Stimulated activated CD4-positive, alpha-beta T cell treated with anti-CD3 and anti-CD28 coated beads, Interleukin-15, amount 100 ng/mL, for 1 hour (primary cell): ENCODE measurements at places on chromosomes 16 and 17.

DNA sequence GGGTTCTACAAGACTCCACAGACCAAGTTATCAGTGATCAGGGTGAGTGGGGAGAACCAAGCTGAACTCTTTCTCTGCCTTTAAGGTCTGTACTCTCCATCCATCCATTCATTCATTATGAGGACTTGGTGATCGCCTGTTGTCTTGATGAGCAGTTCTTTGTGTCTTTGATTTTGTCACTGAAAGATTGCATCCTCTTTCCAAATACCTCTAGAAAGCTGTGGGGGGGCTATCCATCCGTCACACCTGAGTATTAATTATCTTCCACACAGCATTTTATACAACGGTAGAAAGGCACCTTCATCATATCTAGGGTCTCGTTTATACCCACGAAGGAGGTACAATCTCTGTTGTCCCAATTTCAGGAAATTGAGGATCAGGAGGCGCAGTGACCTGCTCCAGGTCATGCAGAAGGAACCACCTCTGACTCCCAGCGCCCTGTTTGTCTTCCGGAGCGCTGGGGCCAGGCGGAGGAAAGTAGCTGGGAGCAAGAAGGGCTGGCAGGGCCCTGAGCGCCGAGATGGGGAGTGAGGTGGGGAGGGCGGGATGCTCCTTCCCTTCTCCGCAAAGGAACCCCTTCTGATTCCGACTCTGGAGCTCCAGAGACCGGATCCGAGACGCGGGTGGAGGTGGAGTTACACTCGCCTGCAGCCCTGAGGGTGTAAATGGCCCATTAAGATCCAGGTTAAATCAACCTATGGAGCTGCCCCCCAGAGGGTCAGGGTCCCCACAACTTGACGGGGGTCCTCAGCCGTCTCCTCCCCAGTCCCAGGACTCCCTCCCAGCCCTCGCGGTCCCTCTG lies 605 bp upstream of the ABAT start:
- DNase-seq, result no peak

DNA sequence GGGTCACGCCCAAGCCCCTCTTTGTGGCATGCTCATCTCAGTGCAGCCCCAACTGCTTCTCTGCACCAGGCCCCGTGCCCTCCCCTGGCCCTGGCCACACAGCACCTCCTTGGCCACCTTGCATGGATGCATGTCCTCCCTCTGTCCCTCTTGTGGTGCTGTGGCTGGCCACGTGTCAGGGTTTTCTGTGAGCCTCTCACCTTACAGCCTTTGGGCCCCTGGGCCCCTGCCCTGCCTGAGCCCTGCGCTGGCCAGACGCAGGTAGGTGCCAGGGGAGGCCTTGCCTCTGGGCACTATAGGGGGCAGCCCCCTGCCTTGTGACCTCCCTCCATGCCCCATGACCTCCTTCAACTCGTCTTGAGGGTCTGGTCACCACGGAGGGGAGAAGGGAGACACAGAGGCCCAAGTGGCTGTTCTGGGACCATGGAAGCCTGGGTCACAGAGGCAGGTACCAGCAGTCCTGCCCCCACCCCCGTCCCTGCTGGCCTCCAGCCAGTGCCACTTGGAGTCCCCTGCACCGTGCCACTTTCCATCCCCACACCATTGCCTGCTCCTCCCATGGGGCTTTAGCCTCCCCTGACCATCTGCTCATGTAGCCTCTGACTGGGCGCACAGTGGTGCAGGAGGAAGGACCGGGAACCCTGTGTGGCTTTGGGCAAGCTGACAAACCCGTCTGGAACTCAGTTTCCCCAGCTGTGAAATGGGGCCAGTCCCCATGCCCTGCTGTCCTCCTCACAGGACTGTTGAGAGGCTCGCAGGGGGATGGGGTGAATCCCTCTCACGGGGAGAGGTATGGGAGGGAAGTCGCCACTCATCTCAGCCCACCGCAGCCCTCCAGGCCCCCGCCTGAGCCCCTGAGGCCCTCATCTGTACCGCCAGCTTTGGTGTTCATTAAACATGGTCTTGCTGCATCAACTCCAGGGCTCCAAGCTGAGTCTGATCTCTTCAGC lies 11.5 kb upstream of the ATP6V0C start:
- DNase-seq, result no peak

GRCh38 chr17:82689077-82689476 lies 9.4 kb downstream of the RAB40B start:
- no peak for DNase-seq

- DNase-seq, result no peak
Measured at GRCh38 chr16:23949630-23950290, 114.0 kb downstream of the PRKCB start.

DNA sequence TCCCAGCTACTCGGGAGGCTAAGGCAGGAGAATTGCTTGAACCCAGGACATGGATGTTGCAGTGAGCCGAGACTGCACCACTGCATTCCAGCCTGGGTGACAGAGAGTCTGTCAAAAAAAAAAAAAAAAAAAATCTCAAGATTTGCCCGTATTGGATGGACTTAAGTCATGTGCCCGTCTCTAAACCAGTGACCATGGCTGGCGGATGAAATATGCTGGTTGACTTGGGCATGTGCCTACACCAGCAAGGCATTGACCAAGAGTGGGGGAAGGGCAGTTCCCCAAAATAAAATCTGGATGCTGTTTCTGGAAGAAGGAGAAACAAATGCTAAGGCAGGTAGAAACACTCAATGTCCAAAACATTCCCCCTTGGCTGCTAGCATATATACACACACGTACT lies 21.5 kb upstream of the COL1A1 start:
- DNase-seq, result no peak

- no peak for DNase-seq
Measured at GRCh38 chr17:20059728-20060188, 50.6 kb downstream of the SPECC1 start.

DNA sequence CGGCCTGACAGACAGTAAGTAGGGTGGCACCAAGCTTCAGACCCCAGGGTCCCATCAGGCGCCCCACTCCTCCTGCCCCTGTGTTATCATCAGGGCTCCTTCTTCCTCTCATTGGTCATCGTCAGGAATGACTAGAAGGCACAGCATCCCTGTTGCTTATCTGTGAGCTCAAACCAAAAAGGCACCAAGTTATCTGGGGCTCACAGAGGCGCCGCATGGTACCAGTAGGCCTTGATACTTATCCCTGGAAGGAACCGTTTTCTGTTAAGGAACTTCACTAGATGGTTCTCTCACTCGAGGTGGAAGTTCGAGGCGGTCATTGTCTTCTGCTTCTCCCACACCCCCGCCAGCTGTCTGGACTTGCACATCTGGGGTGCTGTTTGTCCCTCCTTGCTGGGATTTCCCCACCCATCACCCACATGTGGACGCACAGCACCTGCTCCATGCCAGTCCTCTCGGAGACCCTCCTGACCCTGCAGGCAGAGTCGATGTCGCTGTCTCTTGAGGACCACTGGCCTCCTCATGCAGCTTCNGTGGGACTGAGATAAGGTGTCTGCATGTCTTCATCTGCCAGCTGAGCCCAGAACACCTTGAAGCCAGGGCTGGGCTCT lies 52.1 kb downstream of the METRNL start:
- DNase-seq, result no peak

GRCh38 chr16:85424260-85425073 lies 188.7 kb upstream of the GSE1 start:
- DNase-seq, result no peak

DNA sequence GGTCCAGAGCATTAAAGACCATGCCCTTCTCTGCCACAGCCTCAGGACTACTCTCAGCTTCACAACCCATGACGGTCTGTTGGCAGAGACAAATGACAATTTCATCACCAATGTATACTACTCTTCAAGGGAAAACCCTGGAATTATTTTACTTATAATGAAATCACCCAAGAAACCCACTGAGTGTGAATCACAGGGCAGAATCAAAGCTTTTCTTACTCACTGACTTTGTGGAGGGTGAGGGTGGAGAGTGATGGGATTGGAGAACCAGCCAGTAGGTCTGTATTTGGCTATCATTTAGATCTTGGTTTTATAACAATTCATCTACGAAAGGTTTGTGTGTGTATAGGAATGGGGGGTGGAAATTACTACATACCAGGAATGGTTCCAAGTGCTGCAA lies 442.6 kb downstream of the SHISA9 start:
- DNase-seq, result no peak

DNA sequence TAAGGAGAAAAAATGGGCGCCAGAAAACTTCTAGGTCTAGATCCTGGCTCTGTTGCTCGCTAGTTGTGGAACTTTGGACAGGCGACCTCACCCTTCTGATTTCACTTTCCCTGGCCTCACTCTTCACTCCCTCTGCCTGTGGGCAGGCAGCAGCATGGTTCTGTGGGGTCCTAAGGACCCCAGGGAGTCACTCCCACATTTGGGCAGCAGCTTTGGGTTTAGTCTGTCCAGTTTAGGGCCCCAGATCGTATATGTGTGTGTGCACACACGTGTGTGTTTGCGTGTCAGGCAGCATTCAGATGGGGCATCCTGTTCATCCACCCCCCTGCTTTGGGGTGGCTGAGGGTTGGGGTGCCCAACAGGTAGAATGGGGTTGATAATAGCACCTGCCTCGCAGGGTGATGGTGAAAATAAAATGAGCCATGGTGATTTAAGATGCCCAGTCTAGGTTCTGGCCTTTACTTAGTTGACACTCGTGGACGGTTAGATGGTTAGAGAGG lies 102.2 kb downstream of the RAB11FIP4 start:
- DNase-seq, result no peak

- DNase-seq, result no peak
Measured at GRCh38 chr16:56423584-56424403, 1.6 kb downstream of the AMFR start.

GRCh38 chr16:85151603-85152413 lies 39.5 kb upstream of the CIBAR2 start:
- no peak for DNase-seq

GRCh38 chr17:41663451-41664171 lies 25.1 kb upstream of the EIF1 start:
- DNase-seq, result no peak

DNA sequence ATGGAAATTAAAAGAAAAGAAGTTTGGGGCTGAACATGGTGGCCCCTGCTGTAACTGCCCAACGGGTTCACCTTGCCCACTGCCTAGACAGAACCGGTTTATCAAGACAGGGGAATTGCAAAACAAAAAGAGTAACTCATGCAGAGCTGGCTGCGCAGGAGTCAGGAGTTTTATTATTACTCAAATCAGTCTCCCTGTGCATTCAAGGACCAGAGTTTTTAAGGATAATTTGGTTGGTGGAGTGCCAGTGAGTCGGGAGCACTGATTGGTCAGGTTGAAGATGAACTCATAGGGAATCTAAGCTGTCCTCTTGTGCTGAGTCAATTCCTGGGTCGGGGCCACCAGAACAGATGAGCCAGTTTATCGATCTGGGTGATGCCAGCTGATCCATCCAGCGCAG lies 4.4 kb upstream of the SCPEP1 start:
- DNase-seq, result no peak

DNA sequence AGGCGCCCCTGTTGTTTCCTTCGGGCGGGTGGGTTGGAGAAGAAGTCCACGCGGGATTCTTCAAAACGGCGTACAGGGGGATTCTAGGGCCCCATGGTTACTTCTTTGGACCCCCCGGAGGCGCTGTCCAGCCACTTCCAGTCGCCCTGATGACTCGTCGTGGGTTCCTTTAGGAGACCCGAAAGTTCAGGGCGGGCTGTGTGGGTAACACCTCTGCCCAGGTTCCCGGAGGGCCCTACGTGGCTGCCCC lies 716 bp upstream of the HIC1 start:
- no peak for DNase-seq

GRCh38 chr16:79528338-79528737 lies 72.2 kb downstream of the MAF start:
- DNase-seq, result no peak

DNA sequence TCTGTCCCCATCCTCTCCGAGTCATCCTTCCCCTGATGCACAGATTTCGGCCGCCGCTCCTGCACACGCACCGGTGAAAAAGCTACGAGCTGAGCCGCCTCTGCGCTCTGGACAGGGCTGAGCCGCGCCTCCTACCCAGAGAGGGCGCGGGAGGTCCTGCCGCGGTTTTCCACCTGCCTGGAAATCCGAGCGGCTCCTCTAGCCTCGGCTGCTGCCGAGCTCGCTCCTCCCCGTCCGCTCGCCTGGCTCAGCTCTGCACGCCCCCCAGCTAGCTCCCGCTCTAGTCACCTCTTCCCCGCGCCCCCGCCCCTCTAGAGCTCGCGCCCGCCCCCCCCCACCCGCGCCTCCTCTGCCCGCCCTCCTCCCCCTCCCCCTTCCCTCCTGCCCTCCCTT lies 198 bp upstream of the SHISA9 start:
- DNase-seq, result no peak

GRCh38 chr16:68444056-68444657 lies 4.2 kb downstream of the SMPD3 start:
- DNase-seq, result no peak

DNA sequence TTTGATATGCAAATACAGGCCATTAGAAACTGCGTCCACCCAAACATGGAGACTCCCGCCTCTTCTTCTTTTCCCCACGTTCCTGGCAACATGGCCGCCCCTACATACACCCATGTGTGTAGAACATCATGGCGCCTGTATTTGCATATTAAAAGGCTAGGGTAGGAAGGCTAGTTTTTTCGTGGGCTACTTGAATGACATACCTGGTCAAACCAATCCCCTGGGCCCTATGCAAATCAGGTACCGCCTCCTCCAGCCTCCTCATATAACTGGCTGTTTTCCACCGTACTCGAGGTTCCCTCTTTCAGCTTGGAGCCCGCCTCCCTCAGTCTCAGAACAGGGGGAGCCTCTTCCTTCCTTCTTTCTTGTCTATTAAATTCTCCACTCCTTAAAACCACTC lies 840 bp upstream of the CD300LB start:
- no peak for DNase-seq

- no peak for DNase-seq
Measured at GRCh38 chr16:14106961-14107360, 35.8 kb downstream of the MRTFB start.

DNA sequence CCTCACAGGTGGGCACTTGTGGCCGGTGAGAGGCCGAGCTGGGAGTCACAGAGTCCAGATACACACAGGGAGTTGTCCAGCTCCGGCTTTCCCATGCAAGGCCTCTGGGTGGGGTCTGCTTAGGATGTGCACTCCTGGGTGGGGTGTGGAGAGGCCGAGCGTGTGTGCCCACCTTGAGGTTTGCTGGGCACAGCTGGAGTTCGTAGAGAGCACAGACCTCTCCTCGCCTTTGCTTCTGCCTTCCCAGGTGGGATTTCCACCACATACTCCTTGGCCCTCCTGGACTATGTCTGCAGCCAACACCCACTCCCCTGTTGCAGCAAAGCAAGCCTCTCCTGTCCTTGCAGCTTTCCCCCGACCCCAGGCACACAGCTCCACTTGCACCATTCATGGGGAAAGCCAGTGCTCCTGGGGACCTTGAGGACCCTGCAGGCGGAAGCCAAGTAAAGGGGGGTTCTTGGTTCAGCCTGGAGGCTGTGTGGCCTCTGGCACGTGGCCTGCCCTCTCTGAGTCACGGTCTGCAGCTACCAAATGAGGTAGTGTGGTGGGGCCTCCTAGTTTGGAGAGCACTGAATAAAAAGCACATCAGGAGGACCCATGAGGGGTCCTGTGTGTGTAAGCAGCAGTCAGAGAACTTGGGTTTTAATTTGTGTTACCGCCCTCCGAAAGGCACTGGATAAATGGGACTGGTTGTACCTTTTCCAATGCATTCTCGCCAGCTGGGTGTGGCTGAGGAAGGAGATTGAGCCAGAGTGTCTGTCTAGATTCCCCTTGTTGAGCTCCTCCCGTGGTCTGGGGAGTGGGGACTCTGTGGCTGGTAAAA lies 31.5 kb downstream of the MPRIP start:
- no peak for DNase-seq
